ENCODE measurements at places on chromosomes 6 and 20.

GRCh38 chr6:6661684-6662083 is 73.2 kb downstream of the LY86 start:
- DNase-seq: no peak

DNA sequence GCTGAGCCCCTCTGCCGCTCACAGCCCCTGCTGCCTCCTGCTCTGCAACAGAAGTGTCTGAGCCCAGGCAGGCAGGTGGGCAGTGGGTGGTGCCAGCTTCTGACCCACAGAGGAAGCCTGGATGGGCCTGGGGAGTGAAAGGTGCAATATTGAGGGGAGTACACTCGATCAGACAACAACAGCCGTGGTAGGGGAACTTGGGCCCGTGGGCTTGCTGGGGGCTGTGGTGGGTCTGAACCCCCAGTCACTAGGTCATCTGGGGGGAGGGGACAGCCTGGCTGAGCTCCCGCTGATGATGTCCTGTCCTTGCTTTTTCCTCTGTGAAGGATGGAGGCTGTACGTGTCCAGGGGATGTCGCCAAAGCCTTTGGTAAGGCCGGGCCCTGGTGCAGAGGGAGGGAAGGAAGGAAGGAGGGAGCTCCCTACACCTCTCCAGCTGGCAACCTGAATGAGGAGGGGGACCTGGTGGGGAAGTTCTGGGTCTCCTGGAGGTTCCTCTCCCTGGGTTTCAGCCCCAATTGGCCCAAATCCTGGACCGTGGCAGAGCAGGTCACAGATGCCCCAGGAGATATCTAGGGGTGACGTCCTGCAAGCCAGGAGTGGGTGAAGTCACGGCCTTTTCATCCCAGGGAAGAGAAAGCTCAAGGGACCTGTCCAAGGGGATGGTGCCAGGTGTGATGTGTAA is 47.2 kb downstream of the GMPR start:
- no peak for DNase-seq

- no peak for DNase-seq
Observed at GRCh38 chr6:150142097-150142669, 661 bp upstream of the PPP1R14C start.

GRCh38 chr20:61262514-61262913 is 10.5 kb downstream of the CDH4 start:
- no peak for DNase-seq

DNA sequence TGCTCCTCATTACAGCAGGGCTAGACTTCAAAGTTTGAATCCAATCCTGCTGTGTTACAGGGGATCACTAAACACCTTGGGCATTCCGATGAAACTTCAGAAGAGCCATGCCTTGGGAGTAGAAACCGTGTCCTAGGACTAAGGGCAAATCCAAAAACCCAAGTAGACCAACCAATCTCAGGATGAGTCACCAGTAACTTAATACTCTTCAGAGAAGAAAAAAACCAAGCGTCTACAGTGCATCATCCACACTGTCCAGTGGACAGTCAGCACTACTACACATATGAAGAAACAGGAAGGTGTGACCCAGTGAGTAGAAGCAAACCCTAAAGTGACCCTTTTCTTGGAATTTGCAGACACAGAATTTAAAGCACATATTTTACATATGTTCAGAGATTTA is 39.5 kb upstream of the VAPB start:
- no peak for DNase-seq

DNA sequence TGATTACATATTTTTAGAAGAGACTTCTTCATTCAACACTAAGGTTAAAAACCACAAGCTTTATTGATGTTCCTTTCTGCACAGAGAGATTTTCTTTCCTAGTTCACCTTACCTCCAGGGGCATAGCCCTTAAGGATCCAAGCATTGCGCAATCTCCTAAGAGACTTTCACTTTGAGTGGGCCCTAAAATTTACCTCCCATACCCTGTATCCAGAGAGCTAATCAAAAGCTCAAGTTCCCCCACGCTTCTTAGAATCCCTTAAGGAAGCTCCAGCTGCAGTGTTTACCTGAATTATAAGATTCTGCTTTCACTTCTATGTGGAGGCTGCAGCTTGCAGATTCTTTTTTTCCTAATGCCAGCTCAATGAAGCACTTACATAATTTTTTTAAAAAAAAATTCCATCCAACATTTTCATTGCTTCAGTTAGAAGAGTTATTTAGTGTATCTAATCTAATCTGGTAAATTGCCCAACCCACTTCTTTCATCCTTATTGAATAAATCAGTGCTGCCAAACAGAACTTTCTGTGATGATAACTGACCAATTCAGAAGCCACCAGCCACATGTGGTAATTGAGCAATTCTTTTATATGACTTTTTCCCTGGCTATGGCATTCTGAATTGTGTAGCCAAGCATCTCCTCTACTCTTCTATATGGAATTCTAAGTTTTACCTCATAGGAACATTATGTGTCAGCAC is 24.6 kb upstream of the SPTLC3 start:
- DNase-seq: no peak

GRCh38 chr6:170022827-170023619 is 267.9 kb downstream of the DLL1 start:
- DNase-seq: no peak

DNA sequence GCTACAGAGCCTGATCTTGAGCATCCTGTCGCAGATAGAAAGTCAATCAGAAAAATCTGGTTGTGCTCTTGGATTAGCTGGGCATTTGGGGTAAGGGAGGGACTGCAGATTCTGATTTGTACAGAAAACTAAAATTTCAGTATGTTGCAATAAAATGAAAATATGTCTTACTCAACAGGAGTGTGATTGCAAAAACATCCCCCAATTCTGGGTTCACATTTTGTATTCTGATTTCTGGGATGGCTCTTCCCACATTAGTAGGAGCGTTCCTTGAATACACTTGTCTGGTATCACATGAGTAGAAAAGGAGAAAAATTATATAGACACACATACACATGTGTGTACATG is 40.5 kb downstream of the PANK2 start:
- DNase-seq: no peak

GRCh38 chr6:131966443-131966842 is 15.3 kb upstream of the CCN2 start:
- no peak for DNase-seq

- no peak for DNase-seq
Observed at GRCh38 chr6:125746019-125746414, 3.4 kb upstream of the HEY2 start.

- DNase-seq: no peak
Observed at GRCh38 chr6:142296975-142297604, 4.7 kb upstream of the ADGRG6 start.

DNA sequence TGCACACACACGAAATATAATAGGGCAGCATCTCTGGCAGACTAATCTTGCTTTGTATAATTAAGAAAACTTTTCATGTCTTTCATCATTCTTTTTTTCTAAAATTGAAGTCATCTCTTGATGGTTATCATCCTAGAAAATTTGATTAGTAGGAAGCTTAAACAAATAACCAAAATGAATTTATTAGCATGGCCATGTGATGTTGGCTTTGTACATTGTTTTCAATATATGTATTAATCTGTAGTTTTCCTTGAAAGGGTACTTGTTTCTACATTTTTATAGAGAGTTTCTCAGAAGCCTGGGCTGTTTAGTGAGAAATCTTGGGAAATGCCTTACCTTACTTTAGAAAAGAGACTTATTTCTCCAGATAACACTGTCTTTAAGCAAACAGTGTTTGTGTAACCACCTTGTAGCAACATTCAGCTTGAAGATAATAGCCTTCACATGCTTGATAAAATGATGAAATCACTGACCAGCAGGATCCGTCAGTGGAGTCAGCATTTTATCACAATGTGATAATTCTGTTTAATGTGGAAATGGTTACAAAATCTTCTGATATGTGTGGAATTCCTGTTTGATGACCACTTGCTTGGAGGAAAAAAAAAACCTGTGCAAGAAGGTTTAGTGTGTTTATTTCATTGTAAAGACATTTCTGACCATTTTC is 147.8 kb downstream of the MACROD2 start:
- no peak for DNase-seq

GRCh38 chr6:113115196-113115595 is 741.9 kb upstream of the MARCKS start:
- no peak for DNase-seq

DNA sequence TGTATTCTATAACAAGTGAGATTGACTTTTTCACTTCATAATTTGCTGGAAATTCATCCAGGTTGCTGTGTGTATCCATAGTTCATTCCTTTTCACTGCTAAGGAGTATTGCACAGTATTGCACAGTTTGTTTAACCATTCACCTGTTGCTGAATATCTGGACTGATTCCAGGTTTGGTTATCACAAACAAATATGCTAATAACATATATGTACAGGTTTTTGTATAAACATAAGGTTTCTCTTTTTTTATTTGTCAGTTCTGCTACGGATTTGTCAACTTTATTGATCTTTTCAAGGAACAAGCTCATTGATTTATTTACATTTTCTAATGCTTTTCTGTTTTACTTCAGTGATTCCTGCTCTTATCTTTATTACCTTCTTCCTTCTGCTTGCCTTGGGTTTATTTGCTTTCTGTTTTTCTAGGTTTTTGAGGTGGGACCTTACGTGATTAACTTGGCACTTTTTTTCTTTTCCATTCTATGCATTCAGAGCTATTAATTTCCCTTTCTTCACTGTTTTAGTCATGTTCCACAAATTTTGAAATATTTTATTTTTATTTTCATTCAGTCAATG is 117.0 kb upstream of the OGFRL1 start:
- no peak for DNase-seq

GRCh38 chr6:26286168-26286877 is 78.7 kb upstream of the BTN3A2 start:
- no peak for DNase-seq

DNA sequence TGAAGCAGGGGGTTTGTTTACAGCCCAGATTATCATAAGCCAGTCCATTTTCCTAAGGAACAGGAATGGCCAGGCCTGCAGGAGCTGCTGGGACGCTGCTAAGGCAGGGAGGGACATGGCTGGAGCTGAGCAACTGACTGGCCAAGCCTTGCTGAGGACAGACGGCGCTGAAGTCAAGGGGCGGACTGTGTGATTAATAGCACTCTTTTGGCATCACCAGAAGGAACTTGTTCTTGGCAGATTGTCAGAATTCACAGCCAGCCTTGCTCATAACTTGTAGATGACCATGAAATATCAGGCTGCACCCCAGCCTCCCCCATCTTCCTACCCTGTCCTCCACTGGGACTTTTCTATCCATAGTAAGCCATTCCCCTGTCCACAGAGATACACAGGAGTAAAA is 218.8 kb upstream of the RNF24 start:
- no peak for DNase-seq

DNA sequence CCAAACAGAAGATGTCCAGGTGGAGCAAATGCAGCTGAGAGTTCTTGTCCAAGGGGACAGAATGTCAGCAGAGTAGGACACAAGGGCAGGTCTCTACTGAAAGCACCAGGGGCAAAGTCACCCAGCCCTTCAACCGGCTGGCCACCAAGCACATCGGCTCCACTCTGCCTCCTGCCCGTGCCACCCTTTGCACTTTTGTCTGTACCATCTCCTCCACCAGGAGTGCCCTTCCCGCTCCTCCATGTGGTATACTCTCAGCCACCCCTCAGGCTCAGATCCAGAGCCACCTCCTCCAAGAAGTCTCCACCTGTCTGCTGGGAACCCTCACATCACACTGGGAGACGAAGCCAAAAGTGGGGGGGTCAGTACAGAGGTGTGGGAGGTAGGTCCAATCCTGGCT is 4.1 kb upstream of the HSPA12B start:
- no peak for DNase-seq

- DNase-seq: no peak
Observed at GRCh38 chr6:21115111-21115510, 478.4 kb upstream of the SOX4 start.

GRCh38 chr6:24307881-24308280 is 50.0 kb downstream of the DCDC2 start:
- no peak for DNase-seq

- DNase-seq: no peak
Observed at GRCh38 chr6:73942592-73943186, 246.7 kb downstream of the CD109 start.

- no peak for DNase-seq
Observed at GRCh38 chr6:139757784-139758183, 383.3 kb upstream of the CITED2 start.

DNA sequence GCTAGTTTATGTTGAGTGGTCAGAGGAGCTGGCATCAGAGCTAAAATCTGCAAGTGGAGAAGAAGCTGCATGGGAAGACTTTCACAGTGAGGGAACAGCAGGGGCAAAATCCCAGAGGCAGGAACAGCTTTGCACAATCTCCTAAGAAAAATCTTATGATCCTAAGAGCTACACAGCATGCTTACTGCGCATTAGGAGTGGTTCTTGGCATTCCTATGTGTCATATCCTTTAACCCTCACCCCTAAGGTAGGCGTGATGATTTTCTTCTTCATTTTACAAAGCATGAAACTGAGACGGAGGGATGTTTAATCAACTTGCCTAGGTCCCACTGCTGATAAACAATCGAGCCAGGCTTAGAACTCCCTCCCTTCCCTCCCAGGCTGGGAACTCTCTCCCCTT is 313.6 kb upstream of the SULF2 start:
- DNase-seq: no peak

DNA sequence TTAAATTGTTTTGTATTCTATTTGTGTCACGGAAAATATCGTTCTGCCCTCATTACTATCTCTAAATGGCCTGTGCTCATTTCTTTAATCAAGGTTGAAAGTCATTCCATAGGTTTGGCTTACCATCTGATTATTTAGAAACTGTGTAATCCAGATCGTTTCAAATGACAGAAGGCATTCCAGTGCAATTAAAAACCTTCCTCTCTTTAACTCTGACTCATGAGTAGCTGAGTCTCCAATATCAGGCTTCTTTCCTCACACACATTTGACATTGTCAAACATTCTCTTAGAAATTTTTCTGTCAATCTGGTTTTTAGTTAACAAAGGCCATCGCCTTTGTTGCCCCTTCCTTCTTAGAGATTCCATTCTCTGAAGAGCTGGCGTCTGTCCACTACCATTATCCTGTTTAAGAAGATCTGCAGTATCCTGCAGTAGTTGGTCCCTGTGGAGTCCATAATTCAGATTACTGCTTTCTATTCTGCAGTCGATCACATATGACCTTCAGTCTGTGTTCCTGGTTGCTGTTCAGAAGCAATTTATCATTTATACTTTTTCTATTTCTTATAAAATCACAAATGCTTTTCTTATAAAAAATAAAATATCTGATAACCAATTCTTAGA is 3.9 kb upstream of the TRDN start:
- DNase-seq: no peak

GRCh38 chr6:156807795-156808194 is 30.6 kb downstream of the ARID1B start:
- DNase-seq: no peak

DNA sequence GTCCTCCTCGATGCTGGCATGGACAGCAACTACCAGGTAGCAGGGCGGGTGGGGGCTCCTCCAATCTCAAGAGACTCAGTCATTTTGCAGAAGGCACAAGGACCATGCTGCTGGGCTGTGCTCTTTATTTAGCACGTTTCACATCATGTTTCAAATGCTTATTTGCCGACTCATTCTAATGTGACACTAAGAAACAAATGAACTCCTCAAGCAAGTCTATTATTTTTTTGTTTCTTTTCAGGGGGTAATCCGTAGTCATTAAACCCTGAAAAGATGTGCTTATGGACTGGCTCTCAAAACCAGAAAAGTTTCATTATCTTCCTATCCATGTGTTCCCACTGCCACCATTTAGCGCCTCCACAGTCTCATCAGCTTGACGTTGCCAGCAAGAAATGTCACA is 92.9 kb downstream of the ANKS1A start:
- no peak for DNase-seq

GRCh38 chr6:4727217-4727616 is 49.0 kb upstream of the CDYL start:
- DNase-seq: no peak

All from esophagus squamous epithelium (tissue), 5 donors.